ENCODE measurements at places on chromosomes 7 and 10.

DNA sequence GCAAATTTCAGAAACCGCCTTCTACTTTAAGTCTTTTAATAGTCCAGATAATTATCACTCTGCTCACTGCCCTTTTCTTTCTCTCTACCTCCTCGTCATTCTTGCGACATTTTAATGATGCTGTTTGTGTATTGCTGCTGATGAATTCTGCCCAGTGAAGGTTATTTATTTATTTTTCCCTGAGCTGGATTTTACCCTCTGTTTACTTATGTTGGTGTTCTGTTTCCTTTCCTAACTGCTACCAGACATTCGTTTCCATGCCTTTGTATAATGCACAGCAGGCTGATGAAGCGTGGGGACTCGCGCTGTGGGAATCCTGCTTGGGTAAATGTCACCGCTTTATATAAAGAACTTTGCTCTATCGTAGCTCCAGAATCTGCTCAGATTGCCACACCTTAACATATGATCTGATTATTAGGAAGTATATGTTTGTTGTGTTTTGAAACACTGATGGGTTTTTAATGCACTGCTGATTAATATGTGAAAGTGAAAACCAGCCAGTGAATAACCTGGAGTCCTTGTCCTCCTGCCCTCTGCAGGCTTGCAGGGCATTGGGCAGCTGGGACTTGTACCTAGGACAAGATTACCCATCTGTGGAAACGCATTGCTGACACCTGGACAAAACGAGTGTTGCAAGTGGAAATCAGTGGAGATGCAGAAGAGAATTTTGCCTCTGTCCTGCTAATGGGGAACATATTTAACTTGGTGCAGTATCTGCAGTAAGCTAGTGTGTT lies 291.5 kb downstream of the SDK1 start:
- no peak for DNase-seq

DNA sequence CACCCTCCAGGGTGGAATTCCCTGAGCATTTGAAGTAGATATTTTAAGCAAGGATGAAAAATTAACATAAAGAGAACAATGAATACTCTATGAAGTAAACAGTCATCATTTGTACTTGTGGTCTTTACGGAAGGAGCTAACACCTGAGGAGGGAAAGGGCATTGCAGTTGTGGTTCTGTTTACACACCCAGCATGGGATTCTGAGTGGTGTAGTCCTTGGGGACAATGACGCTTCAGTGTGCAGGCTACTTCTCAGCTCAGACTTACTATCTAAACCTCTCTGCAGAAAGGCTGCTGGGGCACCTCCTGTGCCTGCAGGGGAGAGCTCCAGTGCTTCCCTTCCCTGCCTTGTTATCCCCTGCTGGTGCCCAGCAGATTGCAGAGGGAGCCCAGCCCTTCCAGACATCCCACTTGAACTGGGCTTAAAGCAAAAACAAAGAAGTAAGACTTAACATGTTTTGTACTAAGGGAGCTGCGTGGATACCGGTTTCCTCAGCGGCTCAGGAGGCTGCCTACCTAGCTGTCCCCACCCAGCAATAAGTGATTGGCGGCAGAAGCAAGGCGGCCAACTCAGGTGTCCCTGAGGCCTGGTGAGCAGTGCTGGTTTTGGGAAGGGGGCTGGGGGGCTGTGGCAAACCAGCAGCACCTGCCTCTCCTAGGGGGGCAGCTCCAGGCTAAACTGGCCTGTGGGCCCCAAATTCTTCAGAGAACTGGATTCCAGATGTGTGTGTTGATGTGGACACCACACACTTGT lies 89.1 kb downstream of the CELF2 start:
- DNase-seq, result no peak

DNA sequence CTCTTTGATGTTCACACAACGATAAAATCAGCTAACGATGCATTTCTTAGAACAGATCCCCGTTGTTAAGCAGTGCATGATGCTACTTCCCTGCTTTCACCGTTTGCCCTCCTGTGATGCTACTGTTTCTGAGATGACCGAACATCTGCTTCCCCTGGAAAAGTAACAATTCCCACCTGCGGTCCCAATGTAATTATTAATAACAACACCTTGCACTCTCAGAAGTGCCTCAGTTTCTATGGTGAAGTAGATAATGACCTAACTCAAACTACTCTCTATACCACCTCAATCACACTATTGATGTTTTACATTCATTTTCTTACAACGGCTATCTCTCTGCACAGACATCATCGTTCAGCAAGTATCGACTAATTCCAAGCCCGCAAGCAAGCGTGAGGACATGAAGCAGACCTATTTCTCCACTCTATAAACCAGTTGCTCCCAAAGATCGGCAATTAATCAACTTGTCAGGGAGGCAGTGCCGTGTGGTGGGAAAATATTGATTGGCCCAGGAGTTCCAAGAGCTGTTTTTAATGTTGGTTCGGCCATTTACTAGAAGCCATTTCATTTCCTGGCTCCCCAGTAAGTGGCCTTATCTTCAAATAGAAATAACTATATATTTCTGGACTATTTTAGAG lies 42.7 kb downstream of the FAM107B start:
- no peak for DNase-seq

DNA sequence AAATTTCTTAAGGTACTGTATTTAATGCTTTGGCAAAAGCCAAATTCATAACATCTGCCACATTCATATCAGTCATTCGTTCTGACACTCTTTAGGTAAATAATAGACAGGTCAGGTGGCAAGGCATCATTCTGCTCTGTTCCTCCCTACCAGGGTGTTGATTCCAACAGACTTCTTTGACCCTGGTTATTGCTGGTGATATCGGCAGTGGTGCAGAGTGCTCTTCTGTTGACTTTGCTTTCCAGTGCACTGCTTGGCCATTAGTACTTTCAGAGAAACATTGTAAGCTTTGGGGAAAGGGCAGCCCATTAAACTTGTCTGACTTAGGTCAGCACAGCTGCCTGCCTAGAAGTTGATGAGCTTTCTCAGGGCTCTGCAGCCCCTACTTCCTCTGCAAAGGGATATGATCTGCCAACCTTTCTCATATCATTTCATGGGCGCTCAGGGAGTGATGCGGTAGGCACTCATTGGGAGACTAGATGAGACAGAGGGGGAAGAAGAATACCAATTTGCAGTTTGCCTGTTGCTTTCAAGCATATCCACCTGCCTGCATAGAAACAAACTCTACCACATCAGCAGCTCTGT lies 139.3 kb downstream of the LRRC4 start:
- DNase-seq, result no peak

- DNase-seq, result no peak
These were observed 809.1 kb downstream of the SORCS1 start for GRCh38 chr10:106355450-106355849.

DNA sequence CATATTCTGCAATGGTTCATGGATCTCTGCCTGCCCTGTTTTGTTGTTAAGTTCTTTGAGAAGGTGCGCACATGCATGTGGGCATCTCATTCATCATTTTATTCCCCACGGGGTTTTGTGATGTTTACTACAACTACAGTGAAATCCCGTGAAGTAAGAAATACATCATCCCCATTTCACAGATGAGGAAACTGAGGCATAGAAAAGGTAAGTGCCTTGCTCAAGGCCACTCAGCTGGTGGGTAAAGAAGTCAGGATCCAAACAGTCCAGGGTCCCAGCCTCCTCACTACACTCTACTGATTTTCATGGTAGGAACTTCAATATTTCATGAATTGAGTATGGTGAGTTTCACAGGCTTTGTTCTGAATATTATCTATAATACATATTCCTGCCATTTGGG lies 72.6 kb downstream of the CYP26A1 start:
- DNase-seq, result no peak

DNA sequence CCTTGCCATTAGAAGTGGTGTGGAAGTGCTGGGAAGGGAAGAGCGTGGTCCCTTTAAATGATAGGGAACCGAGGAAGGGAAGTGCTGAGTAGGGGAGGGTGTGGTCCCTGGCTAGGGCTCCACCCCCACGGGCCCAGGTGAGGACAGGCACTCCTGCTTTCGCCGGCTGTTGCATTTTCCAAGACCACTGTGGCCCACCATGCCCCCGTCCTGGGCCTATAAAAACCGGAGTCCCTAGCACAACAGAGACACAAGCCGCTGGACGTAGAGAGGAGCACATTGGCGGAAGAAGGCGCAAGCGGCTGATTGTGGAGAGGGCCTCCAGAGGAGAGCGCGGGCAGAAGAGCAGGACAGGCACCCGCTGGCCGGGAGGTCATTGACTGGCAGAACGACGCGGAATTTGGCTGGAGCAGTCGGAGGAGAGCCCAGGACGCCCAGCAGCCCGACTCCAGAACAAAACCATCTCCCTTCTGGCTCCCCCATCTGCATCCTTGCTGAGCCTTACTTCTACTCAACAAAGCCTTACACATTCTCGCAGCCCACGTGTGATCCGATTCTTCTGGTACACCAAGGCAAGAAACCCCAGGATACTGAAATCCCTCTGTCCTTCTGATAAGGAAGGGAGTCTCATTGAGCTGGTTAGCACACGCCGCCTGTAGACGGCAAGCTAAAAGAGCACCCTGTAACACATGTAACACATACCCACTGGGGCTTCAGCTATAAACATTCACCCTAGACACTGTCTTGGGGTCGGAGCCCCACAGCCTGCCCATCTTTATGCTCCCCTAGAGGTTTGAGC lies 146.2 kb upstream of the LYZL1 start:
- DNase-seq, result no peak

DNA sequence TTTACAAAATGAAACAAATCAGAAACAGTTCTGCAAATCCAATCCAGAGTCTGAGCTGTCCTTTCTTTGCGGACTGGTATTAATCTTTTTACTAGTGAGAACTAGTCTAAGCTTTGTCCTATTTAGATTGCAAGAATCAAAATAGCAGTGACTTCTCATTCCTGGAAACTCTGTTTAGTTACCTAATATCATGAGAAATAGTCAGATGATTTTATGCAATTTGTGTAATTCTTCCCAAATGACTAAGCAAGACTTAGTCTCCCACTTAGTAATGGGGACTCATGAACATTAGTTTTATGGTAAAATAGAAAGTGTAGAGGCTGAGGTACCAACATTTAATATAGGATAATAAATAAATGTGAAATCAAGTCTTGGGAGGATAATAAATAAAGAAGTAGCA lies 341.3 kb downstream of the DNAJB9 start:
- no peak for DNase-seq

DNA sequence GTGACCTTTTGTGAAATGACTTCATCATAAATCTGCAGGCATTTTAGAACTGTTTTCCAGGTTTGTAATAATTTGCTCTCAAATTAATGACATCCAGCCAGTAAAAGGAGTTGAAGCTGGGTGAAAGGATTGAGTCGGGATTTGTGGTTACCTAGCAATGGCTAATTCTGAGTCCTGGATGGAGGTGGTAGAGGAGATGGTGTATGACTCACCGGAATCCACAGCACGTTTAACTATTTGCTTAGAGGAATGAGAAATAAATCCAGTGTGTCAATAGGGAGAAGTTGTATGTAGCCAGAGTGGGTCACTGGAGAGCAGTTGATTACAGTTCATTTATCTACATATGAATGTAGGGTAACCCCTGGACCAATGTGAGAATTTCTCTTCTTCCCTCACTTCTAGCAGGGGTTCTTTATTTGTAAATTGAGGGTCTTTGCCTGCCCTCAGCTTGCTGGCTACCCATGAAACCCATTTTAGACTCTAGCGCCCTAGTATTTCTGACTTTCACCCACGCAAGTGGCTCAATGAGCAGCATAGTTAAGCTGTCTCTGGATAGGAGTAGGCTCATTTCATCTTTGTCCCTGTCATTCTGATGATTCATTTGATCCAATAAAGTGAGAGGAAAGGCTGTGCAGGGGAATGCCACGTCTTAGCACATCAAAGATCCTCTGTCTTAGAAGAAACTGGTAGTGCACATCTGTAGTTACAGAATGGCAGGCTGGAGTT lies 547.8 kb downstream of the SORCS3 start:
- DNase-seq, result no peak

- DNase-seq, result no peak
These were observed 90.5 kb upstream of the SVIL start for GRCh38 chr10:29725133-29725720.

- no peak for DNase-seq
These were observed 150.7 kb upstream of the BET1 start for GRCh38 chr7:94154858-94155257.

- no peak for DNase-seq
These were observed 113.4 kb downstream of the VIPR2 start for GRCh38 chr7:159031135-159031701.

GRCh38 chr7:114663502-114663901 lies 248.9 kb downstream of the FOXP2 start:
- no peak for DNase-seq

GRCh38 chr7:21260939-21261338 lies 166.9 kb upstream of the SP4 start:
- no peak for DNase-seq

DNA sequence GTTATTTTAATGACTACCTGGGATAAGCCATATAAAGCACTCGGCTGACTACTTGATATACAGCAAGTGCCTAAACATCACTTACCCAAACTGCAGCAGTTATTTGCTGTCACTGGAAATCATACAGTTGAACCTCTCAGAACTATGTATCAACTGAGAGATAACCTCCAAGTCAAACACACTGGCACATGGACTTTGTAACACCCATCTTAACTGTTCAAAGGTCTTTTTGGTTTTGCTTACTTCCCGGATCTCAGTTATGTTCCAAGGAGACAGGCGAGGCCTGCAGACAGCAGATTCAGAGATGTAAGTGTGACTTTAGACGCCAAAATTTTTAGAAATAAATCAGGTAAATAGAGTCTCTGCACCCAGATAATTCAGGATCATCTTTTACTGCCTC lies 34.6 kb upstream of the DAGLB start:
- DNase-seq, result no peak

GRCh38 chr7:157465891-157466866 lies 129.4 kb downstream of the DNAJB6 start:
- no peak for DNase-seq

DNA sequence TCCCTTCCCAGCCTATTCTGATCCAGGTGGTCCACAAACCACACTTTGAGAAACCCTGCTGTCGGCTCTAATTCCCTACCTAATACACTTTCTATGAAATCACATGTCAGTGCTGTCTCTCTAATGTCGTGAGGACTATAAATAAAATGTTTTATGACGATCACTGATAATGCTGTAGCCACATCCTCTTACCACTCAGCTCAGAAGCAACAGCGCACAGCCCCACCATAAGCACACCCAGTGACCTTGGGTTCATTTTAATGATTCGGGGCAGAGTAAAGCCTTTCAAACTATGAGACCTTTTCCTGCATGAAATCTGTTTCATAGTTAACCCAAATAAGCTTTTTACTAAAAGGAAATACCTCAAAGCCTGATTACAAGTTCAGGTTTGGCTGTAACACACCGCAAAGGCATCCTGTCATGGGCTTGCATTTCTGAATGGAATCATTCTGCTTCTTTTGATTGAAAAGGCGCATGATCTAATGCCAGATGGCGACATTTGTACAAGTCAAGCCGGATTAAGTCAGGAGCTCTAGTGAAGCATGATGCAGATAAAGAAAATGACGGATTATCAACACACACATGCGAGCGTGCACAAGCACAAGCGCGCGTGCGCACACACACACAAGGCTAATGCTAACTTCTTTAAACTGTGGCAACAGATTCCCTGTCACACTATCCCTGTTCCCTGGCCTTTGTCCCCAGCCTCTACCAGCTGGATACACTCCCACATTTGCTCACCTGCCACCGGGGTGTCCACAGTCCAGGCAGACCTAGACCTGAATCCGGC lies 180.5 kb upstream of the PDE1C start:
- no peak for DNase-seq

GRCh38 chr10:91167406-91167805 lies 53.1 kb upstream of the PCGF5 start:
- no peak for DNase-seq

GRCh38 chr7:157009170-157009777 lies 1.2 kb downstream of the MNX1 start:
- no peak for DNase-seq
